ENCODE measurements at places on chromosomes 13 and 19.

DNA sequence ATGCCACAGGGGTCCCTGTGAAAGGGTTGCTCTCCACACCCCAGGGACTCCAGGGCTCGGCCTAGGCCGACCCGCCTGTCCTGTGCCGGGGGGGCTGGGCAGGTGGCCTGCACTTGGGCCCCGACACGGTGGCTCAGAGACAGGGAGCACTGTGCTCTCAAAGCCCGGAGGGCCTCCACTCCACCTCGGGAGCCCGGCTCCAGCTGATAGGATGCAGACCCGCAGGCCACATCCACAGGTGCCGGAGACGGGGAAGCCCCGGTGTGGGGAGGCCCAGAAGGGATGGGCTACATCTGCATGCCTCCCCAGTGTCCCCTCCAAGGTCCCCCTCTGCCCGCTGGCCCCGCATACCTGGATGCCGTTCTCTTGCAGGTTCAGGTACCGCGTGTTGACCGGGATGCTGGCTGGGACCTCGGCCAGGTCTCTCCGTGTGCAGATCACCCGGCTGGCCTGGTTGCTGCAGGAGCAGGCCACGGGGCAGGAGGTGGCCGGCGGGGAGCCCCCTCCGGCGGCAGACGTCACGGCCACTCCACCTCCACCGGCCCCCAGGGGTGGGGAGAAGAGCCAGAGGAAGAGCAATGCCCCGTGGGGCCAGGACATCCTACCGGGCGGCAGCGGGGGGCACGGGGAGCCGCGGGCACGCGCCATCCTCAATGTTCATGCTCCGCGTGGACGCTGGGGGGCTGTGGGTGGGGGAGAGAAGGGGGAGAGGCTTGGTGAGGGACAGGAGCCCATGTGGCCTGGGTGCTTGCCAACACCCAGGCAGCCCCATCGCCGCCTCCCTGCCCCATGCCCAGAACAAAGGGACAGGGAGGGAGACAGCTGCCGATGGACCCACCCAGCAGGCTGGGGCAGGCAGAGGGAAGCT, 19.8 kb downstream of the LRRC4B start:
- no peak for DNase-seq

DNA sequence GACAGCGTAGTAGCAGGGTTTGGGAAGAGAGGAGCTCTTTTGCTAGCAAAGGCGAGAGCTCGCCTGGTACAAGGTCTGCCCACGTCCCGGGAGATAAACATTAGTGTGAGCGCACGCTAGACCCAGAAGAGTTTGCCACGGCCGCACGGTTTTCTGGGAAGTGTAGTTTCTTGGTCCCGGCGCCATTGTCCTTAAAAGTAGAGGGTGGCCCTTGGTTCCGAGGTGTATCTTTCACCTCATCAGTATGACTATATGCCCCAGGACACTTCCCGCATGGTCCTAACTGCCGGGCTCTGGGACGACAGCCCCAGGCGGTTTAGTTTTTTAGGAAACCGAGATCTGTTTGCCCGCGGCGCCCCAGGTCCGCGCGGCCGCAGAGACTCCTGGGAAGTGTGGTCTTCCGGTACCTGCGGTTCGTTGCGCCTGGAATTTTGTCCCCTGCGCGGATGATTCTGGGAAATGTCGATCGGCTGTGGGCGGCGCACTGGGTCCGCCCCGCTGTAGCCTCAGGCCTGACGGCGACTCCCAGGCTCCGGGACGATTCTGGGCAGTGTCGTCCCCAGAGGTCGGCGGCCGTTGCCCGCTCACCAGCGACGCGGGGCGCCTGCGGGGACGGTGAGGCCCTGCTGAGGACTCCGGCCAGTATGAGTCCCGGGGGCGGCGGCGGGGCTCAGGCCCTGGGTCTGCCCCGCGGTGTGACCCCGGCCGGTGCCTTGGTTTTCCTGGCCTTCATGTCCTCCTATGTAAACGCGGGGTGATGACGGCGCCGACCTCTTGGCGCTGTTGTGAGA, at the start of gene ZNF181:
ZNF181 (plus strand) TSS at position 498 of the 791 bp plus-strand sequence. CDS start 795 bp downstream, outside the sequence.
- DNase-seq, result peak; percentile 68

- DNase-seq, result no peak
These were observed 9.4 kb downstream of the OCEL1 start for GRCh38 chr19:17235300-17235970.

- peak; percentile 43 for DNase-seq
These were observed 73.8 kb upstream of the FAM216B start for GRCh38 chr13:42707586-42707985.

- peak; percentile 94 for DNase-seq
These were observed 99.9 kb downstream of the GNG7 start for GRCh38 chr19:2602391-2603181.

GRCh38 chr13:21594715-21595545, 9.0 kb downstream of the MICU2 start:
- no peak for DNase-seq

DNA sequence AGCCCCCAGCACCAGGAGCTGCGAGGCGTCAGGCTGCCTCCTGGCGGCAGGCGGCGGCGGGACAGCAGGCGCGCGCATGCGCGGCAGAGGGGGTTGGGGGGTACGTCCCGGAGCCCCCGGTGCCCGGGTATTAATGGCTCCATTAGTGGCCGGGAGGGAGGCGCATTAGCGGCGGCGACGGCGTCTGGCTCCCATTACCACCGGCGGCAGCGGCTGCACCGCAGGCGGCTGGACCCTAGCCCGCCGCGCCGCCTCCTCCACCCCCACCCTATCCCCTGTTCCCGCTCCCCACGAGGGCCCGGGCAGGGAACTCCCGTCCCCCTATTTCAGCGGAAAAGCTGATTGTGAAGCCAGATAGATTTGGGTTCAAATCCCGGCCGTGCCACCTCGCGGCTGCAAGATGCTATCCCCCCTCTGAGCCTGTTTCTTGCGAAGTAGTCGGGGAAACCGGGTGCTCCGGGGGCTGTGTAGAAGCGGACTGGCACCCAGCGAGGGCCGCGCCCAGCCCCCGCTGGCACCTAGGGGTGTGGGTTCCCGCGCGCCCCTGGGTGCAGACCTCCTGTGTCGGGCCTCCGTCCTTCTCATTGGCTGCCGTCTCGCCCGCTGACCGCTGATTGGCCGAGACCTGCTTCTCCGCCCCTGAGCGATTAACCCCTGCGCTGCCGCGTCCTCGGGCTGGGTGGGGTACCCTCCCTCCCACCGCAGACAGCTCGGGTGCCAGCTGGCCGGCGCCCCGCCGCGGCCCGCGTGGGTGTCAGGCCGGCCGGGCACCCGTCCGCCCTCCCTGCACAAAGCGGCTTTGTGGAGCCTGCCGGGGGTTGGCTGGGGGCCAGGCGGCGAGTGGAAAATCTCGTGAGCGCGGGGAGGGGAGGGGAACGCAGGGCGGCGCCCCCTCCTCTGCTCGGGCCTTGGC, 11.1 kb downstream of the CIC start:
- DNase-seq, result peak; percentile 75

- no peak for DNase-seq
These were observed 9.2 kb downstream of the CFD start for GRCh38 chr19:868458-869244.

DNA sequence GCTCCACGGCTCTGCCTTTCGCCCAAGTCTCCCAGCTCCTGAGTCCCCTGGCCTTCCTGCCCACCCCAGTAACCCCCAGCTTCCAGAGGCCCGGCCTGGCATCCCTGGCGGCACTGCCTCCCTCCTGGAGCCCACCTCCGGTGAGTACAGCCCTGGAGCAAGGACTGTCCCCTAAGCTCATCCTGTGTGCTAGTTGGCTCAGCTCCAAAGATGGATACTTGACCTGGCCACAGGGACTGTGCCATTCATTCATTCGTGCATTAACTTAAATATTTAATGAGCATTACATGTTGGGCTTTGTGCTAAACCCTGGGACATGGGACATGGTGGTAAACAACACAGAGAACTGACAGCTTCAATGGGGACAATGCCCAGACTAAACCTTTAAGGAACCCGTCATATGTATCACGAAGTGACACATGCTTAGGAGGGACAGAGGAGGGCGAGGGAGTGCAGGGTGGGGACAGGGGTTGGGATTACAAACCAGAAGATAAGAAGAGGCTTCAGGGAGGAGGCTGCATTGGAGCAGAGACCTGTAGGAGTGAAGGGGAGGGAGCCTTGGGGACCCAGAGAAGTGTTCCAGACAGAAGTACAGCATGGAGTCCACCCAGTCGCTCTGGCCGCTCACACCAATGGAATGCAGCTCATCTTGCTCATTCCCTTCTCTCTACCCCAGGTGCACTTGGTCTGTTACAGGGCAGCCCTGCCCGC, 6.9 kb upstream of the OVOL3 start:
- DNase-seq, result no peak
